Neural crest cell (in vitro differentiated cells): ENCODE measurements at places on chromosomes 3 and 15.

- no peak for DNase-seq
Observed at GRCh38 chr3:124582621-124583395, 147.4 kb upstream of the UMPS start.

- no peak for DNase-seq
Observed at GRCh38 chr3:66609660-66610561, 109.1 kb upstream of the LRIG1 start.

- no peak for DNase-seq
Observed at GRCh38 chr3:183816681-183817510, 8.5 kb downstream of the MAP6D1 start.

DNA sequence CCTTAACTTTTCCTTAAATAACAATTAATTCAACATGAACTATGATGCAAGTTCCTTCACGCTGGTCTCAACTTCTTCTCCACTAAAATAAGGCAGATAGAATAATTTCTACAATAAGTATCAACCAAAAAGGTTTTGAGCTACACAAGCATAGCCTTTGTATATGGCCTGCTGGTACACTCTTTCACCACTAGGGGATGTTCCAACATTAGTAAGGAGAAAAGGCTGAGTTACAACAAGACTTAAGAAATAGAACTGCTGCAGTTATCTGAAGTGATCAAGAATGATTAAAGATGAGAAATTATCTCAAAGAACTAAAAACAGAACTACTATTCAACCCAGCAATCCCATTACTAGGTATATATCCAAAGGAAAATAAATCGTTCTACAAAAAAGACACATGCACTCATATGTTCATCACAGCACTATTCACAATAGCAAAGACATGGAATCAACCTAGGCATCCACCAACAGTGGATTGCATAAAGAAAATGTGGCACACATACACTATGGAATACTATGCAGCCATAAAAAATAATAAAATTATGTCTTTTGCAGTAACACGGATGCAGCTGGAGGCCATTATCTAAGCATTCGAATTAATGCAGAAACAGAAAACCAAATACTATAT, 14.4 kb downstream of the ATP13A3 start:
- DNase-seq: no peak

GRCh38 chr3:52874160-52874701, 23.1 kb downstream of the STIMATE start:
- no peak for DNase-seq

DNA sequence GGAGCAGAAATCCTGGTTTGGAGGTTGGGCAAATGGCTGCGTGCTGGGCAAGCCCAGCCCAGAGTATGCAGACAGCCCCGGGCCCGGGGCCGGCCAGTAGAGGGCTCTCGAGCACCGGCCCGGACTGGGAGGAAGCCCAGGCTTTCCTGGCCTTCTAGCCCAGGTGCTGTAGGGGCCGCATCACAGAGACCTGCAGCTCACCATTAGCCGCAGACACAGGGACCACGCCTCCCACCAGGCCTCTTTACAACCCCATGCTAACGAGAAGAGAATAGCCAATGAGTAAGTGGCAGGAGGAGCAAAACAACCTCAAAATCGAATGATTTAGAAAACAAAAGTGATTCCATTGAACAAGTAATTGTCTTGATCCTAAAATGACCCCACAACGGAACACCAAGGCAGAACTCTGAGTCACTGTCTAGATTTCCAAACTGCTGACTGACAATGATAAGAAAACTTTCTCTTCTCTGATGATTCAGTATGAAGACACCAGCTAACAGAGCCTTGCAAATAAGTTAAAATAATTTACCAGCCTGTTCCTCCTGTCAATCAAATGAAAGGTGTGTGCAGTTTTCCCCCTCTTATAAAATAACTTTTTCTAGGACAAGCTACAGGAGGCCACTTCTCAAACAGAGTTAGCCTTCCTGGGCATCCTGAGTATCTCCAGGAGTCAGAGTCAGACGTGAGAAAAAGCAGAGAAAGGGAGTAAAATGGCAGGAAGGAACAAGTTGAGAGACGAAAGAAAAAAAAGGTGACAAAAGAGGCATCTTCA, 102.2 kb downstream of the DGKG start:
- DNase-seq: peak; percentile 59

GRCh38 chr3:46634856-46635255, 22.5 kb downstream of the FAM240A start:
- no peak for DNase-seq

- DNase-seq: no peak
Observed at GRCh38 chr15:63052077-63052841, 9.7 kb downstream of the TPM1 start.

DNA sequence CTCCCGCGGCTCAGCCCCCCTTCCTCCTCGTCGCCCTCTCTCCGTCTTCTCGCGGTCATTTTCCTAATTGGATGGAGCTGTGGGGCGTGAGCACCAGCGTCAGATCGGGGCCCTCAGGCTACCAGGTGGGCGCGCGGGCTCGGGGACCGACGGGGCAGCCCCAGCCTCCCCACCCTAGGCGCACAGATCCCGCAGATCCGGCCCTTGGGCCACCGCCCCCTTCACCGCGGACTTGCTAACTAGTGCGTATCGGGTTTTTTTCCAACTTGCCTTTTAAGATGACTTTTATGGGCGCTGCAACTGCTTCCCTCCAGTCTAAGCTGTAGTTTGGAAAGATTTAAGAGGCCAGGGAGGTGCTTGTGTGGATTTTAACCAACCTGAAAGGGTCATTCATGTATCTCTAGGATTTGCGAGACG, 1.3 kb downstream of the ZNF710 start:
- no peak for DNase-seq

GRCh38 chr3:134057654-134058110, 28.0 kb upstream of the SLCO2A1 start:
- DNase-seq: no peak

DNA sequence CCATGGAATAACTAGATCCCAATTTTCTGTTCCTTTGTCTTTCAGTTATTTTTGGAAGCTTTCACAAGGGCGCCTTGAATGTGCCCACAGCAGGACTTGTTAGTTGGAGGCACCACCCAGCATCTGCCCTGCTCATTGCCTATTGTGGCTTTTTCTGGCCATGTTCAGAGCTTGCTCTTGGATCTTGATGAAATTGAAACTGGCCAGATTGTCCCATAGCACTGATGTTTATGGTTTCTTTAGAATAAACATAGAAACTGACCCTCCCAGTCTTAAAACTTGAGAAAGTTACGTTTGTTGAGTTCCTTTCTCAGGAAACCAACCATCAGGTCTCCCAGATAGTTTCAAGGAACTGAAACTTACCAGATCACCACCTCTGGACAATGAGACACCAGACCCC, 474.7 kb downstream of the IL5RA start:
- DNase-seq: no peak

DNA sequence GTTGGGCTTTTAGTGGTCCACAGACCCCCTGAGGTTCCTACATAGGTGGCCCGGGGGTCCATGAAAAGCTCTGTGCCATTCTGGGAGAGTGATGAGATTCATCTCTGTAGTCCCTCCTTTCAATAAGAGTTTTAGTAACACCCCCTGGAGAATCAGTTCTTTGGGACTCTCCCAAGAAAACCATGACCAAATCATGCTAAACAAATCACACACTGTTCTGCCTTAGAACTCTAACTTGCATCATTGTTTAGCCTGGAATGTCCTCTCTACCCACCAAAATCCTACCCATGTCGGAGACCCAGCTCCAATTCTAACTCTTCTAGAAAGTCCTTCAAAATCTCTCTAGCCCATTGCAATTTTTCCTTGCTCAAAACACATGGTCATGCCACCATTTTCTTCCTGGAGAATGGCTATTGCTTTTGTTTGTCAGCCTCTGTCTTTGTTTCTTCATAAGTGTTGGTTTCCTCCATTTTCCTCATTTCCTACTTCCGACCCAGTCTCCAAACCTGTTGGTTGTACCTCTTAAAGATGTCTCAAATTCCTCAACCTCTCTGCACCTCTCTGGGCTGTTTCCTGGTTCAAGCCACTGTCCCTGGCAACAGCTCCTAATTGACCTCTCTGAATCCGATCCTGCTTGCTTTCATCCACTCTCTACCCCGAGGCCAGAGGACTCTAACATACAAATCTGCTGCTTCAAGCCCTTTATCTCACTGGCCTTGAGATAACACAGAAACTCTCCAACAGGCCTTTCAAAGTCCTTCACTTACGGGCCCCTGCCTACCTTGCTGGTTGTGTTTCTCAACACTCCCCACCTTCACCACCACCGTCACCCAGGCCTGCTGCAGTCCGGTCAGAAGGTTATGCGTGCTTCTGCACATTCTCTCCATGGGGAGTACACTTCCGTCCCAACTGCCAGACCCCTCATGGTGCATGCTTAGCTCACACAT, 23.7 kb downstream of the CYP19A1 start:
- no peak for DNase-seq

- DNase-seq: no peak
Observed at GRCh38 chr15:29558261-29558660, 264.0 kb downstream of the TJP1 start.

- no peak for DNase-seq
Observed at GRCh38 chr3:53224026-53224425, 31.8 kb downstream of the TKT start.

GRCh38 chr15:25811481-25811906, 51.6 kb downstream of the ATP10A start:
- DNase-seq: no peak

DNA sequence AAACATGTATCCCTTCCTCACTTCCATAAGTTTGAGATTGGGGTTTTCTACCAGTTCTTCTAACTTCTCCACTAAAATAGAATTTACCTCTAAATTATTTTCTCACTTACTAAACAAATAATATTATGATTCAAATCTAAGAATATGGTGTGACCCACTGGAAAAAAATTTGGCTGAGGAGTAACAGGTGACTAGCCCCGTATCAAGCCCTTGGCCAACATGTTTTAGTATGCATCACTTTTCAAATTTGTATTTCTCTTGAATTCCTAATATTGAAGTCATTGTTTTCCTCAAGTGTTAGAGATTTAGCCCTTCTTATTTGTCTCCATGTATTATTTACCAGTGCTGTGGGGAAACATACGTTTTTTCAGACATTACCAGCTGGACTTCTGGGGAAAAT, 759.4 kb downstream of the NSUN3 start:
- no peak for DNase-seq

DNA sequence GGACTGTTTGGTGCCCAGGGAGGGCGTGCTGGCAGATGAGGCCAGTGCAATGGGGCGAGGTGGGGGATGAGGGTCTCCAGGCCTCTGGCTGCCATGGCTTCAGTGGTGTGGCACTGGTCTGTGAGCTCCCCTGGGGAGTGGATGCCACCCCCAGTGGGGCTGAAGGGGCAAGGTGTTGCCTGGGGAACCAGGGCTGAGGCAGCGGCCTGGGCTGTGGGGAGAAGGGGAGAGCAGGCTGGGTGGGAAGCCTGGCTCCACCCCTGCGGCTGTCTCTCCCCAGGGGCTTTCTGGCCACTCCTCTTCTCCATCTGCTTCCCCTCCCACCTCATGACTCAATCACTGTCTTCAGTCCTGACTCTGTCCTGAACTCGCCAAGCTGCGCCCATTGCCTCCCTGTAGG, 88.4 kb upstream of the TLE3 start:
- no peak for DNase-seq

GRCh38 chr3:161599697-161600096, 103.1 kb downstream of the OTOL1 start:
- DNase-seq: no peak

GRCh38 chr15:73873889-73874511, 636 bp downstream of the TBC1D21 start:
- peak; percentile 29 for DNase-seq

- DNase-seq: no peak
Observed at GRCh38 chr3:55191911-55192775, 264.3 kb upstream of the LRTM1 start.

GRCh38 chr15:80693682-80694610, 1.2 kb upstream of the ABHD17C start:
- no peak for DNase-seq

- no peak for DNase-seq
Observed at GRCh38 chr3:111808439-111808838, 50.6 kb upstream of the PHLDB2 start.

- no peak for DNase-seq
Observed at GRCh38 chr15:63362196-63362595, 19.4 kb downstream of the CA12 start.

- no peak for DNase-seq
Observed at GRCh38 chr3:20574746-20575145, 388.7 kb upstream of the SGO1 start.

GRCh38 chr3:72997421-72997961, 880 bp downstream of the PPP4R2 start:
- peak; percentile 18 for DNase-seq

GRCh38 chr15:88467935-88468528, 524 bp downstream of the MRPS11 start:
- DNase-seq: no peak

DNA sequence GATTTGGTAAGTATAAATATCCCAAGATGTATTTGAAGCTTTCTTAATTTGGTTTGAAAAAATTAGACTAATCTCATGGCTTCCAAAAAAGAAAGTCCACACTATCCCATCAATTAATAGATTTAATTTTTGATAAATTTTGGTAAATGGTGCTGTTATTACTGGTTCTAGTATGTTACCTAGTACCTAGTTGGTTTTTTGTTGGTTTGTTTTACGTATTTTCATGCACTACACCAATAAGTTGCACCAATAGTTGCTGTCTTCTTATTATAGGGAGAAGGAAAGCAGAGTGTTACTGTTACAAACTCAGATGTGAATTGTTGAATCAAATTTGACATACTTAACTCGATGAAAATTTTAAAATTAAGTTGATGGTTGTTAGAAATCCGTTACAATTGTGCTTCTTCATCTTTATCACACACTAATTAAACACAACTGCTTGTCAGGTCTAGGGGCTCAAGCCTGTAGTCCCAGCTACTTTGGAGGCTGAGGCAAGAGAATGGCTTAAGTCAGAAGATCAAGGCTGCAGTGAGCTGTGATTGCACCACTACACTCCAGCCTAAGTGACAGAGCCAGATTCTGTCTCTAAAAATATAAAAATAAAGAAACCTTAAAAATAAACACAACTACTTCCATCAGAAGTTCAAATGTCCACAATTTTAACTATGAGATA, 23.1 kb upstream of the MBNL1 start:
- DNase-seq: no peak

- no peak for DNase-seq
Observed at GRCh38 chr15:62452667-62453066, 287.6 kb upstream of the C2CD4B start.

- DNase-seq: no peak
Observed at GRCh38 chr3:160637086-160637485, 39.9 kb upstream of the ARL14 start.

- DNase-seq: no peak
Observed at GRCh38 chr3:141864281-141864970, 12.0 kb upstream of the ATP1B3 start.

GRCh38 chr15:86165265-86166211, 85.9 kb downstream of the AGBL1 start:
- DNase-seq: no peak

DNA sequence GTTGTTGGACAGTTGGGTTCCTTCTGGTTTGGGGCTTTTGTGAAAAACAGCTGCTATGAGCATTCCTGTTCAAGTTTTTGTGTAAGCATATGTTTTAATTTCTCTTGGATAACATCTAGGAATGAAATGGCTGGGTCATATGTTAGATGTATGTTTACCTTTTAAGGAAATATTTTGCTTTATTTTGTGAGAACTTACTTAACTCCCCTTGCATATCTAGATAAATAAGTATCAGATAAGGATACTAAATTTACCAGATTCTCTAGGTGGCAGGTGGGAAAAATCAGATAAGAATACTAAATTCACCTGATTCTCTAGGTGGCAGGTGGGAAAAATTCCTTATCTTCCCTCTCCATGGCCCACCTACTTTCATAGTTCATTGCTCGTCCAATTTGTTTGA, 1.1 kb upstream of the PLS1 start:
- no peak for DNase-seq
